Fibroblast of skin of left biceps (primary cell): ENCODE measurements at places on chromosomes 7 and 10.

DNA sequence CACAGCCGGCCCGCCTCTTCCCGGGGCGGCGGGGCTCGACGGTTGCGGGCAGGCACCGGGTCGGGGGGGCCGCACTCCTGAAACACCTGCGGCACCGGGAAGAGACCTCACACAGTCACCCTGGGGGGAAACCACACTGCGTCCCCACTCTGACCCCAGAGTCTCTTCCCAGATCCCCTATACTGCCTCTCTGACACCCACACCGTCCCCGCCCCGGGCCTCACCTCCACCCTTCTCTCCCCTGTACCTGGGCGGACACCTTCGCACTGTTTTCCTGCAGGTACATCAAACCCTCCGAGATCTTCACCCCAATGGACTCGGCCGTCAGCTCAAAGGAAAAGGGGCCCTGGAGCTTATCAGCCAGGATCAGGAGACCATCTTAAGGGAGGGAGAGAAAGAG, 3.4 kb upstream of the GAL3ST4 start:
- no peak for DNase-seq

DNA sequence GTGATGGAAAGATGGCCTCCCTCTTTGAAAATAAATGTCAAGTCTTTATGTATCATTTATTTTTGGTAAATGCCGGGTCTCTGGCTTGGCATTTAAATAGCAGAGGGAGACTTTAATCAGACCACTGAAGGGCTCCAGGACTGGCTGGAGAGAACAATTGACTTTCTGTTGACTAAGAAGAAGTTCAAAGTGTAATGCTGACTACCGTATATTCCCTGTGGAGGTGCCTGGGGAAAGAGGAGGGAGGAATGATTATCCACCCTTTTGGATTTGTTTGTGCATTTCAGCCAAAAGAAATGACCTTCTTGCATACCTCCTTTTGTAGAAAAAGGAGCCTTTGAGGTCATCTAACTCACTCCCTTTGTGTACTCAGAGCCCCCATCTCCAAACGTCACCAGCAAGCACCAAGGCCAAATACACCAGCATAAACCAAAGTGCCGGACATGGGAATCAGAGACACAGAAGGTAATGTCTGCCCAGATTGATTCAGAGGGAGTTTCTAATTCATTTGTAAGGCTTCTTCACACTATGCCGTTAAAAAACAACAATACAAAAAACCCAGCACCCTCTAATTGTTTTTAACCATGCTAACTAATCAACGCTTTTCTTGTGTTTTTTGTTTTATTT, 75.2 kb downstream of the PRLHR start:
- DNase-seq: no peak

DNA sequence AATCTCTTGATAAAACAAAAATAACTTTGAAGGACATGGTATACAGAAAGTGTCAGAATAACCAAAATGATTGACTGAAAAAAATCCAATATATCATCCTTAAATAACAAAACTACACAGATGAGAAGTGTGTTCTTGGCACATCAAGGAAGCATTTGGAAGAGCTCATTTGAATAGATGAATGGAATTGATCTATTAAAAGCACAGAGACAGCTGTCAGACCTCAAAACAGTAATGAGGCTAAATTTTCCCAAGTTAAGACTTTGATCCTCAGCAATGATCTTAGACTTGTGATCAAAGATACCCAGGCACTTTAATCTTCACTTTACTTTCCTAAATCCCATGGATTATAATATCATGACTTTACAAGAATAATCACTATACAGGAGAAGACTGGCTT, 395.4 kb upstream of the NFE2L3 start:
- DNase-seq: no peak

- no peak for DNase-seq
Observed at GRCh38 chr10:100829097-100829870, 83.5 kb upstream of the SLF2 start.

DNA sequence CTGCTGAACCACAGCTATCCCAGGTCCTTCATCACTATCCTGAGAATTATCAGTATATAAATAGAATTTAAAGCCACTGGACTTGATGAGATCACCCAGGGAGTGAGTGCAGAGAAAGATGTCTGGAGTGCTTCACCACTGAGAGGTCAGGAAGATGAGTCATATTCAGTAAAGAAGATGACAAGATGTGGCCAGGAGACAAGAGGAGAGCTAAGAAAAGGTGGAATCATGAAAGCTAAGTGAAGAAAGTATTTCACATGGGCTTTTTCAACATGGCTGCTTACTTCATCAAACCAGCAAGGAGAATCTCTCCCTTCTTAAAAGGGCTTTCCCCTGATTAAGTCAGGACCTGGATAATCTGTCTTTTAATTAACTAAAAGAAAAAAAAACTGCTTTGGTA, 9.1 kb upstream of the PRKAR2B start:
- peak; percentile 40 for DNase-seq

DNA sequence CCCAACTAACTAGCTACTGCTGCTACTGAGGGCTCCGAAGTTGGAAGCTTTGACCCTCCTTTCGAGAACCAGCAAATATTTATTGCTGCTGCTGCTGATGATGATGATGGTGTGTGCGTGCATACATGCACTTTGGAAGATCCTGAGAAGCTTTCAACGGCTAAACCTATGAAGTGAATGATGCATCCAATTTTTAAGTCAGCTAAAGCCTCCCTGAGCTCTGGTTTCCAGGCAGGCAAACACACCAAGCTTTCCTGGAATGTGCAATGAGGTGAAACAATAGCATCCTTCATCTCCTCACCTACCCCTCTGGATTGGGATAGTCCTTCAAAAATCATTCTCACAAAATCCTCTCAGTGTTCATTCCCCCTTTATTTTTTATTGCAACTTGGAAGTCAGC, 13.9 kb downstream of the MACC1 start:
- no peak for DNase-seq

DNA sequence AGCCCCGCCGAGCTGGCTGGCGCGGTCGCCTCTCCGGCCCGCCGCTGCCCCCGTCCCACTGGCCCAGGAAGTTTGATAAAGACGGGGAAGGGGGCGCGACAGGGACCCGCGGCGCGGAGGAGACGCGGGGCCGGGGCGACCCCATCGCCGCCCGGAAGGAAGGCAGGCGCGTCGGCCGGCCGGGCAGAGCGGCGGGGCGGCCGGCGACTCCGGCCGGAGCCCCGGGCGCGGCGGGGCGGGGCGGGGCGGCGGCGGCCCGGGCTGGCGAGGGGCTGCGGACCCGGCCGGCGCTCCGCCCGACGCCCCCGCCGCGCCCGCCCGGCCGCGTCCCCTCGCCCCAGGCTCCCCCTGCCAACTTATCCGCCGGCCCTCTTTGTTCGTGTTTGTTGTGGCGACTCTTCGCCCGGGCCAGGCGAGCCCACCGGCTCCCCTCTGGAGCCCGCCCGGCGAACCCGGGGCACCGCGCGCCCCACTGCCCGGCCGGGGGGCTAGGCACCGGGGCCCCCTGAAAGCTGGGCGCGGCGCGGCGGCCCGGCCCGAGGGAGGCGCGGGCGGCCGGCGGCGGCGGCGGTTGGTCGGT, 571 bp downstream of the KDM7A start:
- no peak for DNase-seq

- DNase-seq: no peak
Observed at GRCh38 chr7:150665896-150666295, 19.6 kb upstream of the GIMAP2 start.
